Amniotic stem cell (primary cell): ENCODE measurements at places on chromosomes 3 and 15.

GRCh38 chr15:41256577-41257038 lies 25.5 kb downstream of the CHP1 start:
- no peak for DNase-seq

GRCh38 chr15:74768771-74769342 lies 13.0 kb upstream of the CSK start:
- no peak for DNase-seq

DNA sequence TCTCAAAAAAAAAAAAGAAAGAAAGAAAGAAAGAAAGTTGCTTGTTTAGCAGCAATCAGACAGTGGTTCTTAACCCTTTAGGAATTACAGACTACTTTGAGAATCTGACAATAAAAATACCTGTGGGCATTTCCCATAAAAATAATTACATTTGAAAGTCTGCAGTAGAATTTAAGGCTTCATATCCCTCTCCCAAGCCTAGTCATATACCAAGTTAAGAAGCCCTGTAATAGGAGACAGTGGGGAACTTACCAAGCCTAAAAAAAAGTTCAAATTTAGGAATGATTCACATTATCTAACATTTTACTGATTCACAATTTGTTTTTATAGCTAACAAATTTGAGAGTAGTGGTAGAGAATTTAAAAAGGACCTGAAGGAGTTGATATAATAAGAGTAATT lies 47.5 kb downstream of the LRRFIP2 start:
- no peak for DNase-seq

- no peak for DNase-seq
Measured at GRCh38 chr3:60531759-60532158, 719.5 kb downstream of the FHIT start.

DNA sequence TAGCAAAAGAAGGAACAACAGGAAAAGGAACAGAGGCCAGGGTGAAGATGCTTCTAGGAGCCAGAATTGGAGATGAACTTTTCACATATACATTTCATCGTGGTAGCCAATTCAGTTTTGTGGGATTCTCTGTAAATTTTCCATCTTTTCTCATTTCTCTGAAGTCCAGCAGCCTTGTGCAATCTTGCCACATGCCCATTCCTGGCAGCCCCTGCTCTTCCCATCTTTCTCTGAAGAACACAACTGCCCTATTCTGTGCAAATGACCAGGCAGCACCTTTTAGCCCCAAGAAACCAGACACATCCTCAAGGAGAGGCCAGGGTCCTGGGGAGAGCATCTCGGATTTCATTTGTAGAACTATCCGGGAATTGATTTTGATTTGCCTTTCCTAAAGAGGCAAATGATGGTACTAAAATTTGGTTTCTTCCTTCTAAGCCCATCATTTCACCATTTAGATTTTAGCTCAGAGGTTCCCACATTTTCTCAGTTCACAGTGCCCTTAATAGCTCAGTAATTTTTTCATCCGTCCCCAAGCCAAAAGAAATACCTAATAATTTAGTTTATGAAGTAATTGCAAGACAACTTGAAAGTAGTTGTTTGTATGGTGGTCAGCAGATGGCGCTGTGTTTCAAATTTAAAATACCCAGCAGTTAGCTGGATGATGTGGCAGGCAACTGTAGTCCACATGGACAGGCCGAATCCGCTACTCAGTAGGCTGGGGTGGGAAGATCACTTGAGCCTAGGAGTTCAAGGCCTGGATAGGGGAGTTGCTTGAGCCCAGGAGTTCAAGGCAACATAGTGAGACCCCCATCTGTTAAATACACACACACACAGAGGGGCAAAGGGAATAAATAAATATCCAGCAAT lies 61.3 kb upstream of the ACKR4 start:
- peak; percentile 64 for DNase-seq

DNA sequence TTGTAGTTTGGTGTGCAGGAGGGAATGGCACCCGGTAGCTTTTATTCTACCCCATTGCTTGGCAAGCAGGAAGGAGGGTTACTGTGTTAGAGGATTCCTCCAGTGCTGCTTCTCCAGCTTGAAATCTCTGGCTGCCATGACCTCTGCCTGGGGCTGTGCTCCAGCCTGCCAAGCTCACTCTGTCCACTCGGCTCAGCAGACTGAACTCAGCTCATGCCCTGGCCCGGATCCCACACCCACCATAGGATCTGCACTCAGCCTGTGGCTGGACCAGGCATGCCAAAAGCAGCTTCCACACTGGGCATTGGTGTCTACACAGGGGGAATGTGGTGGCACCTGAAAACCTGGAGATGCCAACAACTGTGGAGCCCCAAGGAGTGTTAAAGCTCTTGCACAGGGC lies 26.3 kb downstream of the CLDN16 start:
- DNase-seq, result no peak

DNA sequence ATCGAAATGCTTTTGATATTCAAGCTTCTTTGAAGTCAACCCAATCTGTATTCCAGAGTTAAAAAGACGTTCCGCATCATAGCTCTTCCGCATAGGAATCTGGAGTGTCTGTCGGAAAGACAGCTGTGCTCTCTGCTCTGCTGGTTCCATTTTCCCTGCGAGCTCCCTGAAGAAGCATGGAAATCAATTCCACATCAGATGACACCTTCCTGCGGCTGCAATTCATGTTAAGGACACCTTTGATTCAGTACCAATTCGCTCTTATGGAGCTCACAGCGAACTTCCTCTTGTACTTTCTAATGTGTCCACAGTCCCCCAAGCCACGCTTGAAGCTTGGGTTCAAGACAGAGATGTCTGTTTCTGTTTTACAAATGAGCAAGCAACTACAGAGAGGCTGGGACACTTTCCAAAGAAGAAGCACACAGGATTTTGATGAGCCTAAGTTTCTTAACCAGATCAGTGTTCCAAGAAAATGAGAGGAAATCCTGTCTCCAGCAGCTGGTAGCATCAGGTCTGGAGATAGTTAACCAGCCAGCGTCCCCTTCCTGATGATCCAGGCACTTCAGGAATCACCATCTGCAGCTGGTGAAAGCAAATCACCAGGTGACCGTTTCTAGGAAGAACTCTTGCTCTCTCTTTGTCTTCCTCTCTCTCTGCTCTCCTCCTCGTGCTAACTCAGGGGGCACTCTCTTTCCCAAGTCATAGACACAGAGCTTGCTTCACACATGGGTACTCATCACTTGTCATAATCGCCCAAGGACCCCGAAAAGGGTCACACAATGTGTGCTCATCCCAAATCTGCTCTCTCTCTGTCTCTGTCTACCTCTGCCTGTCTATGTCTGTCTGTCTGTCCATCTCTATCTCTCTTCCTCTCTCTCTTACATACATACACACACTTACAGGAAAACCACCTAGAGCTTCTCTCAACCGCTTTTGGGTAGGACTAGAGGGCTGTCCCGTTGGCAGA lies 281.8 kb downstream of the FAM43A start:
- no peak for DNase-seq

DNA sequence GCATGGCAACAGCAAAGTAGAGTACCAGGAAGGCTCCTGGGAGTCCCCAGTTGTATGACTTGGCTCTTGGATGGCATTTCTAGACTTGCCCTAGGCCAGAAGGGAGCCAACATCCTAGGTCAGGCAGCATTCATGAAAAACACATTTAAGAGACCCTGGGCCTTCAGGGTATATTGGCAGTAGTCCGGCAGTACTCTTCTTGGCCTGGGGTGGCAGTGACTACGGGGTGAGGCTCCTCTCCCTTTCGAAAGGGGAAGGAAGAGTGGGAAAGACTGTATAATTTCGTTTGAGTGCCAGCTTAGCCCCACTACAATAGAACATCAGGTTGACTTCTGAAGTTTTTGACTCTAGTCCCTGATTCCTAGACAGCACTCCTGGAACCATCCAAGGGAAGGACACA lies 136.4 kb downstream of the ZIC4 start:
- no peak for DNase-seq

DNA sequence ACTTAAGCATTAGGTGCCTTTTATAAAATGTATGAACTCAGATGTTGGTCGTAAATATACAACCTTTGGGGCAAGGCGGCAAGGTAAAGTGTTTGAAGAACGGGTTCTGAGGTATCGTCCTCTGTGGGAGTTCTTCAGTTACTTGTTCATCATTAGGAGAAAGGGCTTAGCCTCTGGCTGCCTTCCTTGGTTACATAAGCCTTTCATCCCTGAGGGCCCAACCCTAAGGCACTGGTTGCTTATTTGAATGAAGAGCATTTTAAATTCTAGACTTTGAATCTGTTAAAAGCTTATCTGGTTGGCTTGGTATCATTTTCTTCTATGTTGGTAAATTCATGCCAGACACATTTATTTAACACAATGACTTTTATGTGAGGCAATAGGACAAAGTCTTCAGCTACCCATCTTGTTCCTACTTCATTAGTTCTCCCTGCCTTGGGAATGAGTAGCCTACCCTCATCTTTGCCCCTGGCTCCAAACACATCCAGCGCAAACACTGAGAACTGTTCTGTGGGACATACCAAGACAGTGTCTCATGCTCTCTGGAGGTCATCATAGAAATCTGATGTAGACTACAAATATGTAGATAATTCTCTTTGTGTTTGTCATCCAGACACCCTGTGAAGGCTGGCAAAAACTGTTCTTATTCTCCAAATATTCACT lies 12.4 kb upstream of the CCDC80 start:
- peak; percentile 71 for DNase-seq

DNA sequence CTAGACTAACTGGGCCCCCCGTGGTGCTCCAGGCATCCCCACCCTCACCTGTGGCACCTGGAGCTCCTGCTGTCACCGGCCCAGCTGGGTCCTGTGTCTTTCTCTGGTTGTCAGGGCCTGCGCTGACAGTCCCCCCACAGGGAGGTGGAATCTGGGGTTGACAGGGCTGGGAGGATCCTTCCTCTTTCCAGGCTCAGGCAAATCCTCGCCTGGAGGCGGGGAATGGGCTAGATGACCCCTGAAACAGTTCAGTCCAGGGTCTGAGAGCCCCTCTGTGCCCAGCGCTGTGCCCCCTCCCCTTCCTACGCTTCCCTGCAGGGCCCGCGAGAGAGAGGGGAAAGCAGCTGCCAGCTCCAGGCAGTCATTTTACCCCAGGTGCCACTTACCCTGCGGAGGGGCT lies 50.1 kb upstream of the MCF2L2 start:
- no peak for DNase-seq

DNA sequence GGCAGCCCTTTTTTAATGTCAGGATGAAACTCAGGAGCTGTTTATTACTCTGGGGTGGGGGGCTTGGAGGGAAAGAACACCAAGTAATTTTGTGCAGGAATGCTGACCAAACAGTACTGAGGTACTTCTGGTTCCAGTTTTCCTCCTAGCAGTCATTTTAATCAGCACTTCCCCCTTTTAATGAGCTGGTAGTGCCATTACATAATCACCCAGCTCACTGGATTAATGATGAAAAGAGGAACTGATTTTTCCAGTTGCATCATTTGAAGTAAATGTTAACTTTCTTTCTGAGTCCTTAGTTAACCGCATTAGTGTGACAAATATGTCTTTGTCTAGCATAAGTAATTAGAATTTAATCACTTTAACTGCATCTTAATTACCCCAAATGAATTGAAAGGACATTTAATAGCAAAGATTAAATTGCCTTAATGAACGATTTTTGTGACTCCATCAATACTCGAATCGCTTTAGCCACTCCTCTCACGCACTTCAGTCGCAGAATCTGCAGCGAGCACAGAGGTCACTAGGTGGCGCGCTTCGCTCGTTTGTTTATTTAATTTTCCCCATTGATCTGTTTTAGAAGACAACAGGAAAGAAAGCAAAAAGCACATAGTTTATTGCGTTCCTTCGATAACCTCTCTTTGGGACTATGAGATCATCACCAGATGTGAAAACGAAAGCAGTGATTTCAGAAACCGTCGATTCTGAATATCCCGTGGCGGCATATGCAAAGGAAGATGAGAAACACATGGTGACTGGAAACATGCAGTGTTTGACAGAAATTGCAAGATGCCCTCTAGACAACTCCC lies 9.8 kb downstream of the ONECUT1 start:
- DNase-seq, result peak; percentile 11

GRCh38 chr15:98809273-98809672 lies 160.9 kb downstream of the IGF1R start:
- DNase-seq, result no peak

DNA sequence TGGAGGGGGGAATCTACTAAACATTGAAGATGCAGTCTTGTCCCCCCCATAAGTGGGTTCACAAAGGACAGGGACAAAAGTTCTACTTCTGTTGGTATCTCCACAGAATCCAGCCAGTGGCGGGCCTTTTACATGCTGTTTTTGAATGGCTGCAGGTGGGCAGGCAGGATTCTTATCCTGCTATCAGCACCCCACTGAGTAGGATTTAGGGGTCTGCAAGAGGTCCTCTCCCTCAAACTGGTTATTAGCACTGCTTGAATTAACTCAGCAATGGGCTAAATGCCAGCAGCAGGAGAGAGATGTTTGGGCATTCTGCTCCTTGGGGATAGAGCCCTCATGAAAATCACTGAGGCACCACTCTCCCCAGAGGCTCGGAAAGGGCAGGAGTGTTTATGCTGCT lies 40.3 kb downstream of the SEMA5B start:
- no peak for DNase-seq

DNA sequence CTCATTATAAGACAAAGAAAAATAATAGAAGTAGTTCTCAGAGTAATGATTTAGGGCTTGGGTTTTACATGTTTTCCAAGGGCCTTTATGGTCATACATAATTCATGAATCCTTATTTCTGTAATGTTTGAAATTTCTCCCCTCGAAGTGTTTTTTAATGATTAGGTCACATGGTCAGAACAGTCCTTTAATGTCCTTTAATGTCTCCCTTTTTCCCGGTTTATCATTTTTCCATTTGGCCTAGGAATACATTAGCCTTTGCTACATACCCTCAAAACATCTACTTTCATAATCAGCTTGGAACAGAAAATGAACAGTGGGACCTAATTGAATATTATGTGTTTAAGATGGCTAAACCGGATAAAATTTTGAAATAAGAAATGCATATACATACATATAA lies 159.9 kb upstream of the ROBO2 start:
- DNase-seq, result no peak

DNA sequence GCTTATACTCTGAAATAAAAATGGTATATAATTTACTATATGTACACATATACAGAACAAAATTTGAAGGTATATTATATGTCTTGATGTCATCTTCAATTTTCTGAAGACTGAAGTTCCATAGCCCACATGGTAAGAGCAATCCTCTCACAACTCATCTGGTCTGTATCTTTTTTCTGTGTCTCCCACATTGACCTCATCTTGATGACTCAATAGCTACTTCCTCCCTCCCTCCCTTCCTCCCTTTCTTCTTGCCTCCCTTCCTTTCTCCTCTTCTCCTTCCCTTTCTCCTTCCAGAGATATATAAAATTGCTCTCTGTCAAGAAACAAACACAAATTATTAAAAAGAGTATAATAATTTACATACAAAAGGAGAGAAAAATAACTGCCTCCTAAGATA lies 268.5 kb downstream of the SQOR start:
- no peak for DNase-seq

- no peak for DNase-seq
Measured at GRCh38 chr3:89098173-89098572, 9.2 kb upstream of the EPHA3 start.

GRCh38 chr3:77526573-77527113 lies 486.7 kb downstream of the ROBO2 start:
- no peak for DNase-seq

DNA sequence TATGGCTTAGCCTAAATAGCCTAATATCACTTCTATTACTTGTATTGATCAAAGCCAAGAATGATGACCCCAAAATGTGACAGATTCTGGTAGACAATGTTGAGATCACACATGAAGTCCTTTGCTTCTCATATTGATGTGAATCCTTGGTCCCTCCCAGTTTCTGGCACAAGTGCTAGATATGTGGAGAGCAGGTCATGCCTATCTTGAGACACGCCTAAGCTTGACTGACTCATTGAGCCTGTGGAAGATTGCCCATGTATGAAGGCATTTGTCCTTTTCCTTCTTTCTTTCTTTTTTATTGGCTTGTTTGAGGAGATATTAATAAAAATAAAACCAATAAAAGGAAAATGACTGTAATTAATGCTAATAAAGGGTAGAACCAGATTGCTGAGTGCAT lies 54.0 kb upstream of the TMEM108 start:
- no peak for DNase-seq
